ENCODE measurements at places on chromosomes 3 and 15.

GRCh38 chr3:57078344-57078634 lies 17.8 kb downstream of the SPATA12 start:
- peak; percentile 55 for DNase-seq

GRCh38 chr3:142973217-142974009 lies 9.9 kb upstream of the PAQR9 start:
- DNase-seq = no peak

DNA sequence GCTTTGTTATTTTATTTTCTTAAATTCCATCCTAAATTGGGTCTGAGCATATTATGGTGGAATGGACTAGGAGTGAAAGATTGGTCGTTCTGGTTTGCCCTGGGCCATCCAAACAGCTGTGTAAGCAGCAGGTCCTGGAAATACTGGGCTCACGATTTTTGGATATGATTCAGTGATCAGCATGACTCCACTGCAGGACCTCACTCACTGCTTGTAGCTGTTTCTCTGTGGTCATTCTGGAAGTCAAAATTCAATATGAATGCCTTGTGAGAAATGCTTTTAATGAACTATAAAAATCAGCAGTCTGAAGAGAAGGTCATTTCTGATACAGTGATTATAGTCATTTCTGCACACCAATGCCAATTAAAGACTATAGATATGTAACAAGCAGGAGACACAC lies 185.0 kb downstream of the RBMS3 start:
- DNase-seq = peak; percentile 78

- DNase-seq = no peak
Measured at GRCh38 chr3:59808446-59808845, 758.6 kb upstream of the CFAP20DC start.

GRCh38 chr3:183698318-183698751 lies 738 bp downstream of the YEATS2 start:
- DNase-seq = peak; percentile 45

- DNase-seq = no peak
Measured at GRCh38 chr3:64993781-64994180, 306.0 kb upstream of the ADAMTS9 start.

DNA sequence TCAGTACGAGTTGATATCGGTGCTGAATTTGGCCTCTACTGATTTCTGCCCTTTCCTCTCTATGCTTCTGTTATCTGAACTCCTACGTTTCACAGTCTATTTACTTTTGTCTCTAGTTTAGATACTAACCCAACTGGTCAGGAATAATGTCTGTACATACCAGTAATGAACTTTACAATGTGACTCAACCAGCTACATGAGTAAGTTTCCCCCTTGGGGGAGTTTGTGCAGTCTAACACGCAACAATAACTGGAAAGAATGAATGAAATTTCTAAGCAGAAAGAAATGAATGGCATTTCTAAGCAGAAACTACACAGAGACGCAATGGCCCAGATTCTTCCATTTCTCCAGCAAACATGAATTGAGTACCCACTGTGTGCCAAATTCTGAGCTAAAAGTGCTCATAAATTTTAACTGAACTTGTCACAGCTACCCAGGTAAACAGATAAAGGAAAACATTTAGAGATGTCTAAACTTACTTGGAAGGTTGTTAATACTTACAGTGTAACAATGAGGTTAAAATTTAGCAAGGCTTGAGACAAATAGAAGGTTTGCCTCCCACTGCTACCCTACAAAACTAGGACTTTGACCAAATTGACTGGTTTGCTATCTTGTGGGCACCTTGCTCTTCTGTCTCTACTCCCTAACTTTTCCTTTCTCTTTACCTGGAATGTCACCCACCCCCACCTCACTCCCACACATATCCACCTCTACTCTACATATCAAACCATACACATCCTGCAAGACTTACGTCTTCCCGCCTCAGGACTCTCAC lies 11.6 kb downstream of the UPK1B start:
- DNase-seq = peak; percentile 93

GRCh38 chr3:51539291-51539941 lies 897 bp downstream of the RAD54L2 start:
- peak; percentile 86 for DNase-seq

DNA sequence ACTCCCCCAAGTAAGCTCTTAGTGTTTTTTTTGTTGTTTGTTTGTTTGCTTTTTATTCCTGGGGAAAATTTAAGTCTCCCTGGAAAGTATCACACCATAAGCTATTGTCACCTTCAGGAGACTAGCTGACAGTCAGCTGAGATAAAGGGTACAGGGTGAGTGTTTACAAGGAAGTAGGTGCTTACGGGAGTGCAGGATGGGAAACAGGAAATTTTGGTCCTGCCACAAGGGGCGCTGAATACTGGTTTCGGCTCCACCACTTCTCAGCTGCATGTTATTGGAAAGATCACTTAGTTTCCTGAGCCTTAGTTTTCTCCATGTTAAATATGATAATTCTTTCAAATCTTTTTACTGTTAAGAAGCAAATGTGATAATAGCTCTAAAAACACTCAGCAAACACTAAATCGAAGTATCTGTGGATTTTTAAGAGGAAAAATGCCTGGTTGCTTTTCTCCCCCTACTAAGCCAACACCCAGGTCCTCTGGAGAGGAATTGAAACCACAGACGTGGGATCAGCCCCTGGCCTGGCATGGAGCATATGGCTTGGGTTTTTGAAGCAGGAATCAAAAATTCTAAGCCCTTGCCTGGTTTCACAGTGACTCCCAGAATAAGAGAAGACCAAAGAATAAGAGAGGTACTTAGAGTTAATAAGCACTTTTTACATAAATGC lies 90.7 kb downstream of the SCN11A start:
- DNase-seq = peak; percentile 20

DNA sequence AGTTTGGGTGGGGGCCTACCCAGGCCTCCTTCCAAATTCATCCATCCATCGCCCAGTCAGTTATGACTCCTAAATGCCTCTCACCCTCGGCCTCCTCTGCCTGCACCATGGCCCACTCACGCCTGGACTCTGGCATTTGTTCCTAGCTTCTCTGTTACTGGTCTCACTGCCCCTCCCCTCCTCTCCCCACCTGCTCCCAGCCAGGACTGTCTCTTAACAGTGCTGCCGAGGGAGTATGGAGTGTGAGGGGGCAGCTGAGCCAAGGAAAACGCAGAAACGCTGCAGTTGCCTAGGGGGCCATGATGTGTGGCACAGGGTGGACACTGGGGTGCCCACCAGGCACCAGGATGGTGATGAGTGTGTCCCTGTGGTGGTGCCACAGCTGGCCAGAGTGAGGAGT lies 3.1 kb downstream of the RCCD1 start:
- no peak for DNase-seq

DNA sequence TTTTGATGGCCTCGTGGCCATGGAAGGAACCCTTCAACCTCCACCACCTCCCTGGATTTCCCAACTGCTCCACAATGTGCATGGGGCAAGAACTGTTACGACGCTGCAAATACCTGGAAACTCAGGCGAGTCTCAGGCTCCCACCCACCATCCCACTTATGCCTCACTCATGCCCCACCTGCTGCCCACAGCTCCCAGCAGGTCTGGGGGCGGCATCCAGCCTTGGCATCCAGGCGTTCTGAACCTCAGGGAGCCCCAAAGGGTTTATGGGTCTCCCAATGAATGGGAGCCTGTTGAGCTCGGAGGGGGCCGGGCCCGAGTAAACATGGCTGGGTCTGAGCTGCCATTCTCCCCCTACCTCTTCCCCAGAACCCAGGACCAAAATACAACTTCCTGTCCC lies 2.0 kb upstream of the PTH1R start:
- no peak for DNase-seq

- DNase-seq = no peak
Measured at GRCh38 chr3:149581248-149581647, 76.6 kb downstream of the WWTR1 start.

- DNase-seq = no peak
Measured at GRCh38 chr3:140974900-140975299, 33.3 kb downstream of the SLC25A36 start.

DNA sequence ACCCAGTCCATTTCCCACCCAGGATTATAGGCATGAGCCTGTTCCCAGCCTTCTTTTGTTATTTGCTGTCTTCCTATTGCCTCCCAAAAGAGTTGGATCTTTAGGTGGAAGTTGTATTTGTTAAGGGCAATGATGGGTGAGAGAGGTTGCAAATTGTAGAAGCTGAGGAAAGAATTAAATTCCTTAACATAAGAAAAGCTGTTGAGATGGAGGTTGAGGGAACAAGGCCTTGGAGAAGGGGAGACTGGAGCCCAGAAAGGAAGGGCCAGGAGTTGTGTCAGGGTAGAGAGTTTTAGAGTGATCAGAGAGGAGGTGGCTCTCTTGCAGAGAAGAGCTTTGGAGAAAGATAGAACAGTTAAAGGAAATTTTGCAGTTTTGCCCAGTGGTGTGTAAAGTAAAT lies 46.8 kb downstream of the PLS1 start:
- no peak for DNase-seq

- DNase-seq = no peak
Measured at GRCh38 chr3:194162817-194163584, 27.1 kb downstream of the HES1 start.

DNA sequence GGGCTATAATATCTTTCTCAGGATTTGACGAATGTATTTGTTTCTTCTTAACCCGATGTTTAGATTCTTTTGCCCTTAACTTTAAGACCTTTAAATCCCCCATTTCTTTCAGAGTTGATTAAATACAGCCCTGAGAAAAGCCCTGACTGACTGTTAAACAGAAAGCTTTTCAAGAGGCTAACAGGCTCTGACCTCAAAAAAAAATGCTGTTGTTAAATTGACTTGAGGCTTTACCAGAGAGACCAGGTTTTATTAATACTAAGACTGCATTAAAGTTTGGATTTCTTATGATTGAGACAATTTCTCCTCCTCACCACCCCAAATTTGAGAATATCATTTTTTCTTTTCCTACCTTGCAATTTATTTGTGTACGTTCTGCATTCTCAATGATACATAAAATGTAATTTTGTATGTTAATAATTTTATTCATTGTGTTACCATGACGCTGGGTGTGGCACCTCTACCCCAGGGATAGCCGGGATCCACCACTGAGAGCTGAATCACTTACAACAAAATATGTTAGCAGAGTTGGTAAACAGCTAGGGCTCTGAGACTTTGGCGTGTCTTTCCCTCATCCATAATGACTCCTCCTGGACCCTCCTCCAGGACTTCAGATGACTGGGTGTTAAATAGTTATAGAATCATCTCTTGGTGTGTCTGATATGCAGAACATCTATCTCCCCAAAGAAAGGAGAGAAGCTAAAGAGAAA lies 753.5 kb downstream of the NAALADL2 start:
- no peak for DNase-seq

- DNase-seq = peak; percentile 62
Measured at GRCh38 chr15:80152896-80153876, at the start of gene FAH. FAH (plus strand) TSS chr15:80152999; CDS start chr15:80153055, 56 bp downstream.

GRCh38 chr3:153348457-153349107 lies 186.6 kb downstream of the RAP2B start:
- DNase-seq = no peak

DNA sequence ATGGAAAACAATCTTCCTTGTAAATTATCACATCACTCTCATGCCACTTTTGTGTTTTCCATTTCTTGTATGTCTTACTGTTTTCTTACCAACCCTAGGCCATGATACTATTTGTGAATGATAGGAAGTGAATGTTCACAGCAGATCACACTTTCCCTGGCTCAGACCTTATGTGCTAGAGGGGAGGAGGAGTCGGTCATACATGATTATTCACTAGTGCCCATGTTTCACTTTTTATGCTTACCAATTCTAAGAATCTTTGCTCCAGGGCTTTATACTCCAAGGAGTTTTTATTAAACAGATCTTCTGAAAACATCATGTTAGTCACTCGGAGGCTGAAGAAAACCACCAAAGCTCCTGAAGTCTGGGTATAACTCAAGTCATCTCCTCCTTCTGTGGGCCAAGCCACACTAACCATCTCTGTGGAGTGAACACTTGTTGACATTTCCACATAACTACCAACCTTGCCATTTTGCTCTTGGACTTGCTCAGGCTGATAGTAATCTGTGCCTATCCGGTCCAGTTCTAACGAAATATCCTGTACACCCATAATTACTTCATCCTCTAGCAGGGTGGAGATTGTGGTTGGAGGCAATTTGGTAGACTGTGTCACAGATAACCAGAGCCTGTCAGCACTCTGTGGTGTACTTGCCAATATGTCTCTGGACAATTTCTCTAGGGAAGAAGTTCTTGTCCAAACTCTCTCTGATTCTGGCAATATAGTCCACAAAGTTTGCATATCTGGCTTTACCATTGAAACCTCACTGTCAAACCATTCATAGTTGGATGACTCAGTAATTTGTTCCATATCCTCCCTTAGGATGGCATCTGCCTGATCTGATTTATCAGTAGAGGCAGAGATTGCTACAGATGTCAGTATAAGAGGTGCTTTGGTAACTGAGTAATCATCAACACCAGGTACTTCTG lies 76.8 kb downstream of the IMPG2 start:
- DNase-seq = no peak

- no peak for DNase-seq
Measured at GRCh38 chr3:190430906-190431305, 18.8 kb downstream of the TMEM207 start.

- no peak for DNase-seq
Measured at GRCh38 chr3:121592856-121593702, at the start of gene FBXO40. FBXO40 (plus strand) TSS chr3:121593379; CDS start chr3:121620576, 27,197 bp downstream.

Data from fibroblast of lung (primary cell).